HepG2 (cell line): ENCODE measurements at places on chromosomes 5 and 9.
A peak's percentile ranks its signal among the peaks of the same experiment; 100 is the strongest.

DNA sequence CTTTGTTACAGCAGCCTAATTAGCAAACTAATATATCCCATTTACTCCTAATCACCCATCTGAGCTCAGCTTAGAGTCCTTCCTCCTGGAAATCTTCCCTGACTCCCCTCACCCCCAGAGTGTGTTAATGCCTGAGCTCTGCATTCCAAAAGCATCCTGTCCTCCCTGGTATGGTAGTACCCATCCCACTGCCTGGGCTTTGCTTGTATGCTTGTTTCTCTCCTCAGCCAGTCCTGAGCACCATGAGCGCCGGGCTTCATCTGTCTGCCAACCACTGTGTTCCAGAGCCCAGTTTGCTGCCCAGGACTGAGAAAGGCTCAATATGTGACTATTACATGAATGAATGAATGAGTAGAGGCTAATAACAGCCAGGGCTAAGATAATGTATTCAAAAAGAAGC is 272.4 kb downstream of the CDK5RAP2 start:
- no peak for DNase-seq
- H3K4me1 ChIP-seq: no peaks in the 10 kb centered on the region
- no peaks in the 10 kb centered on the region for H3K36me3 ChIP-seq
- no peak overlapping the region for H3K27ac ChIP-seq
- H3K4me3 ChIP-seq: no peak overlapping the region

DNA sequence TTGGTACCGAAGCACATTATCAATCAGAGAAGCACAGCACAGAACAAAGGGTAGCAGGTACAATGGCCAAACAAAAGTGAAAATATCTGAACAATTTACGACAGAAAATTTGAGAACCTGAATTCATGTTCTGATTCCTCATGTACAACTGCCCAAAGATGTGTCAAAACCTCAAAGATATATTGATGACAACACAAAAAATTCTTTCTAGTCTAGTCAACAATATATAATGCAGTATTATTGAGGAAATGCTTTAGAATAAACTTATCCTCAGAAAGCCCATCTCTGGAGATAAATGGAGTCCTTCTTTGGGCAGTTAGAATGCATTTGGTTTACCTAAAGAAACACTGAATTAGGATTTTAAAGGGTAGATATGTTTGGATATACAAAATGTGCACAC is 6.8 kb upstream of the SMARCA2 start:
- 0 out of 2 replicates have a peak, but pooled peaks cover under 1% of the 10 kb centered on the region for H3K4me1 ChIP-seq
- H3K4me3 ChIP-seq: no peak overlapping the region
- H3K36me3 ChIP-seq: no peaks in the 10 kb centered on the region
- H3K27ac ChIP-seq: no peak overlapping the region

GRCh38 chr9:137502008-137502911 is 43.1 kb upstream of the NSMF start:
- no peak for DNase-seq
- H3K27ac ChIP-seq: no peak overlapping the region
- H3K36me3 ChIP-seq: no peaks in the 10 kb centered on the region
- H3K4me3 ChIP-seq: no peak overlapping the region
- peaks cover 15% of the 10 kb centered on the region; the same call in 1 of the 3 replicates for H3K27me3 ChIP-seq

DNA sequence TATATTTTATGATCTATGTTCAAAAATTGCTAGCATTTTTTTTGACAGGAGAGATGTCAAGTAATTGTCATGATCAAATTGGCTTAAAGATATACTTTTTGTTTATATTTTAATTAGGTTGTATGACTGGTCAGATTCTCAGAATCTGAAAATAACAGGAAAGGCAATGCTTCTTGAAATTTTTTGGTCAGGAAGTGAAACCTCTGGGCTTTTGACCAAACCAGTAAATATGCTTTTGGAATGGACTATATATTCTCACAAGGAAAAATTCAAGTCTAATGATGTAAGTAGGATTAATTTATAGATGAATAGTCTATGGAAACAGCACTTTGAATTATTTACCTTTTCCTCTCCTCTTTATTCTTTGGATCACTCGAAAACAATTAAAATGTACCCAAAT is 52.3 kb downstream of the SLF1 start:
- no peak overlapping the region for H3K27ac ChIP-seq
- peaks cover 2% of the 10 kb centered on the region; the same call in 1 of the 3 replicates for H3K36me3 ChIP-seq
- no peak for DNase-seq
- H3K4me1 ChIP-seq: no peaks in the 10 kb centered on the region
- no peaks in the 10 kb centered on the region for H3K27me3 ChIP-seq

DNA sequence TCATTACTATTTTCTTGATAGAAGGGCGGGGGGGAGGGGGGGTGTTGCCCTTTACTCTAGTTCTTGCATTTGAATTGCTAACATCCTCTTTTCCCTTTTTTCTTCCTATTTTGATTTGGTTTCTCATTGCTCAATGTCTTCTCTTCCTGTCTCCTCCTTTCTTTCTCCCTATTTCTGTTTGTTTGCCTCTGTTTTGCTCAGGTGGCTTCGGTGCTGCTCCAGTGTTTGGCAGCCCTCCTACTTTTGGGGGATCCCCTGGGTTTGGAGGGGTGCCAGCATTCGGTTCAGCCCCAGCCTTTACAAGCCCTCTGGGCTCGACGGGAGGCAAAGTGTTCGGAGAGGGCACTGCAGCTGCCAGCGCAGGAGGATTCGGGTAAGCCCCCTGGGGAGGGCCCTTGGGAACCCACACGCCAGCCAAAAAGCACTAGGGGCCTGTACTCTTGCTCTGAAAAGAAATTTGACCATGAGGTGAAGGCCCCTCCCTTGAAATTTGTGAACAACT is 48.3 kb downstream of the FAM78A start:
- H3K36me3 ChIP-seq: peaks cover 15% of the 10 kb centered on the region
- H3K27ac ChIP-seq: no peak overlapping the region
- no peak for DNase-seq
- H3K4me3 ChIP-seq: no peak overlapping the region
- no peaks in the 10 kb centered on the region for H3K4me1 ChIP-seq

- DNase-seq: peak; percentile 27
- no peaks in the 10 kb centered on the region for H3K36me3 ChIP-seq
- H3K4me3 ChIP-seq: no peak overlapping the region
- H3K4me1 ChIP-seq: peaks cover 11% of the 10 kb centered on the region
- H3K27me3 ChIP-seq: no peaks in the 10 kb centered on the region
Observed at GRCh38 chr9:32954642-32955041, 46.8 kb downstream of the APTX start.

DNA sequence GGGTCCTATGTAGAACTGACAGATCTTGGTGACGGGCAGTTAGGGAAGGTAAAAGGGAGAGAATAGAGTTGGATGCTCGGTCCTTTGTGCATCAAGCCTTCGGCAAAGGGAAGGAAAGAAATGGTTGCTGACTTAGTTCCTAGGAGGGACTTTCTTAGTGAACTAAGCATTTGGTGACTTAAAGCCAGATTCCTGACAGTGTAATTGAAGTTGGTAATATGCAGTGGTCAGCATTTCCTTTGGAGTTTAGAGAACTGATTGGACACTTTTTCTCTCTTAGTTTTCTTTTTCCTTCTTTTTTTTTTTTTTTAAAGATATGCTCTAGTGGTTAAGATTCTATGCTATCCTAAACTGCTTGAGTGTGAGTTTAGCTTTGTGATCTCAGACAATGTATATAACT is 2.3 kb downstream of the CLTA start:
- DNase-seq: no peak
- peaks cover 11% of the 10 kb centered on the region; the same call in 2 of the 3 replicates for H3K36me3 ChIP-seq
- H3K4me1 ChIP-seq: peaks cover 36% of the 10 kb centered on the region
